ENCODE measurements at places on chromosomes 1 and 21. TPM values are rescaled to one million over a fixed set of nuclear protein-coding genes. Genes with fewer than 3 reads are reported as not detected.
A peak's percentile ranks its signal among the peaks of the same experiment; 100 is the strongest.

- DNase-seq, result no peak
Measured at GRCh38 chr1:183444243-183444642, 26.1 kb upstream of the NMNAT2 start.

DNA sequence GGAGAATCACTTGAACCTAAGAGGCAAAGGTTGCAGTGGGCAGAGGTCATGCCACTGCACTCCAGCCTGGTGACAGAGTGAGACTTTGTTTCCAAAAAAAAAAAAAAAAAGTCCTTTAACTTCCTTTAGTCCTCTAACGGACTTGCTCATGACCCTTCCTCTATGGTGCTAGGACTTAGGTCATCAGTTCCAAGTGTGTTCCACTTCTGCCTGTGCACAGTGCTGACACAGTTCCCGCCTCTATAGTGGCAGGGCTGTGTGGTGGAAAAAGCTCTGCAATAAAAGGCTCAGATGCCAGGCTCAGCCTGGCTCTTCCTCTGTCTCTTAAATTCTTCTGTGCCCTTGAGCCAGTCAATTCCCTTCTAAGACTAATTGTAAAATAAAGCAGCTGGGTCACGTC, 22.0 kb downstream of the CC2D1B start:
- DNase-seq, result no peak

GRCh38 chr1:158059984-158060383, 66.5 kb downstream of the KIRREL1 start:
- no peak for DNase-seq

DNA sequence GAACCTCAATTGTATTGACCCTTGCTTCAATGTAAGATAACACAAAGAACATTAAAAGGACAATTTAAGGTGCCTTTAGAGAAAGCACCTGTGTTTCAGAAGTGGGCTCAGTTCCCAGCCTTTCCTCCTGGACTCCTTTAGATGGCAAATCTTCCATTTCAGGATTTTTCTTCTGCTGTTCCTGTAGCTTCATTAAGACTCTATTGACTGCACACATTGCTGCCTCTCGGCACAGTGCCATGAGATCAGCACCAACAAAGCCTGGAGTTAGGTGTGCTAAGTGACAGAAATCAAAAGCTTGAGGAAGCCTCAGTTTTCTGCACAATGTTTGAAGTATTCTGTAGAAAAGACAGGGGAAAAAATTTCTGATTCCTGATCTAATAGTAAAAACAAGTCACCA, 40.6 kb downstream of the NVL start:
- DNase-seq, result no peak

- no peak for DNase-seq
Measured at GRCh38 chr21:45507523-45507875, 34.7 kb downstream of the SLC19A1 start.

DNA sequence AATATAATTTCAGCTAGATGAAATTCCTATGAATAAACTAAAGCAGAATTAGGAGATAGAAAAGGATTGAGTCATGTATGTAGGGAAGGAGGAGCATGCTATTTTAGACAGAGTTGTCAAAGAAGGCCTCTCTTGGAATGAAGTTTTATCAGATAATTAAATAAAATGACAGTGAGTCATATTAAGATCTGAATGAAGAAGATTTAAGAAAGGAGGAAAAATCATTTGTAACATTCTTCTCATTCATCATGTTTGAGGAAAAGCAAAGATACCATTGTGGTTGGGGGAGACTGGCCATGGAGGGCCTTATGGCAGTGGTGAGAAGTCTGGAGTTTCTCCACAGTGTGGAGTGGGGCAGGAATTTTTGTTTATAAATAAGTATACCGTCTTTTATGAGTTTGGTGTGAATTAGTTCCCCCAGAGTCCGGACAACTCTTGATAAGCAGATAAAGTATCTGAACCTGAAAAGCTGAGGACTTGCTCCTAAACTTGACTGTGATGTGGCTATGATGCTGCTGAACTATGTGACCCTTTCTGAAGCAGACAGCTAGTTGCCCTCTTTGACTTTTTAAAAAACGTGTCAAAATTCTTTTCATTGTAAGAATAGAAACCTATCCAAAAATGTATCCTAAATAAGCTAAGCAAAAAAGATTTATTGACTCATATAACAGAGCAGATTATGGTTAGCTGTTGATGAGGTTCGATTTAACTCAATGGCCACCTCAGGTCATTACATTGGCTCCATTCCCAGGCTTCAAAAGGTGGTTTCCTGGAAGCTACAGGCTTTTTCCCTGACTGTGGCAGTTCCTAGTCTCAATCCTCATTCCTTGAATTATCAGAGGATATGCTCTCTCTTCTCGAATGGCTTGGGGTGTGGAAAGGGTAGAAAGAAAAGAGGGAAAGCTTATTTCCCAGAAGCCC, 90.8 kb downstream of the LHX9 start:
- no peak for DNase-seq

DNA sequence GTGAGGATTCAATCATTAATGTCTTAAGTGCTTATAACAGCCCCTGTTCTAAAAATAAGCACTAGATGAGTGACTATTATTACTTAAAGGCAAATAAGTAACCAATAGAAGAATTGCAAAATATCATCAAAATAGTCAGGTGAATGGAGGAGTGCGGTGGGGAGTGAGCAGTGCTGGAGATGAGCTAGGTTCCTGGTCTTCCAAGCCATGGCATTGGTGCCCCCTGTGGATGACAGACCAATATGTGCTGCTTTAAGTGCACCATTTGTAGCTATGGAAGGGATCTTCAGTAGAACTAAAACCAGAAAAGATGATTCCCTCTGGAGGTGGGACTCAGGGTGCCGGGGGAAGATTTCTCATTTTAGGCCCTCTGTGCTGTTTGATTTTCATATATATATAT, 46.1 kb upstream of the SLC30A1 start:
- no peak for DNase-seq

DNA sequence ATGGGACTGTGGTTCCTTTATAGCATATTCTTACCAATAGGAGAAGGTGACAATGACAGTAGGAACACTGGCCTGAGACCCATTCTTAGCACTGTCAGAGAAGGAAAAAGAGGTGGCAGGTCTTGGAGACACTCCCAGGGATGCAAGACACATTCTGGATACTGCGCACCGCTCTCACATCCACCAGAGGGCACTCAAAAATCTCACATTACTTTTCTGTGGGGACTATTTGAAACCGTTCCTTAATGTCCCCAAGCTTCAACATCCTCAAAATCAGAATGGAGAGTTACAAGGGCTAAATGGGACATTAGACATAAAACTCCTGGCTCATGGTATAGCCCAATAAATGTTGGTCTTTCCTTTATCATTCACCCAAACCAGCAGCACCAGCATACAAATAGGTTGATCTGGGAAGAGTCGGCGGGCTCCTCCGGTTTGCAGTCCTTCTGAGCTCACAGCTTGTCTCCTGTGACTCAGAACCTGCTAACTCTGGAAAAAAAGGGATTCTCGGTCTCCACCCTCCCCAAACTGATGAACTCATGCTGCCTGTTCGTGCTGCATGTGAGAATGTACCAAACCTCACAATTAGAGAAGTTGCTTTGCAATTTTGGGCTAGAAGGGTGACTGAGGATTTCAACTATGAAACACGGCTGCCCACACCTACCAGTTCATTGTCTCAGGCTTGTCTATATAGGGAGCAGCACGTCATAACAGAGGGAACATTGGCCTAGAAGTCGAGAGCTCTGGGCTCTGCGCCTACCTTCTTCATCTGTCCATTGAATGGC, 40.2 kb downstream of the IL12RB2 start:
- DNase-seq, result no peak

GRCh38 chr1:165897326-165898303, 70.2 kb downstream of the UCK2 start:
- no peak for DNase-seq

DNA sequence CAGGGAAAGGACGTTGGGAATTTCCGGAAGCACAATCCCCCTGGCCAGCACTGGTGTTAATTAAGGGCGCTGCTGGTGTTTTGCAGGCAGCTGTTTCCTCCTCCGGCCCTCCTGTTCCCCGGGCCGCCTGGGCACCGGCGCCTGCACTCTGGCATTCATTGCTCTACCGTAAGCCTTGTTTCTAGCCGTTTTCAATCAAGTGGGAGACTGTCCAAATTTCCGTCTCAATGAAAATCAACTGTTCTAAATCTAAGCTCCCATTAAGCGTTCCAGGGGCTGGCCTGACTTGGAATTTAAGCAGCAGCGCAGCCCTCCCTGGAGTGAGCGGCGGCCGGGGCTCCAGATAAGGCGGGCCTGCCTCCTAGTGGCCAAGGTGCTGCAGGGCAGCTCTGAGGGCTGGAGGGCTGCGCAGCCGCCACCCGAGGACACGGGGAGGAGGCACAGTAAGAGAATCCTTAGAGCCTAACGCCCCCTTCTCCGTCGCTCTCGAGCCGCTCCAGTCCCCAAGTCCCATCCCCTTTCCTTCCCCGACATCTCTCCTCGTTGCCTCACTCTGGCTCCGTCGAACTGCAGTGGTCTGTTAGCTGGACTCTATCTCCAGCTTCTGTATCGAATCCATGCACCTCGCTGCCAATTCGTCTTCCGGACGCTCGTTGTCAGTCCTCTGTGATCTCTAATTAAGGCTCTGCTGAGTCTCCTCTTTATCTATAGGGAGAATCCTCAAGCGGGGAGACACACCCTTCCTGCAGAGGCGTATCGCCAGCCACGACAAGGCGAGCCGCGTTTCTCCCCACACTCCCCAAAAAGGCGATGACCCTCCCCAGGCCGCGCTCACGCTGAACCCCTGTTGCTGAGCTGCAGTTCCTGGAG, 57.8 kb upstream of the LRRC8D start:
- DNase-seq, result peak; percentile 47

GRCh38 chr1:17423781-17424245, 15.7 kb downstream of the RCC2 start:
- DNase-seq, result no peak

GRCh38 chr1:147201276-147201675, 23.9 kb downstream of the FMO5 start:
- DNase-seq, result no peak

GRCh38 chr1:7172804-7173203, 387.6 kb downstream of the CAMTA1 start:
- no peak for DNase-seq

DNA sequence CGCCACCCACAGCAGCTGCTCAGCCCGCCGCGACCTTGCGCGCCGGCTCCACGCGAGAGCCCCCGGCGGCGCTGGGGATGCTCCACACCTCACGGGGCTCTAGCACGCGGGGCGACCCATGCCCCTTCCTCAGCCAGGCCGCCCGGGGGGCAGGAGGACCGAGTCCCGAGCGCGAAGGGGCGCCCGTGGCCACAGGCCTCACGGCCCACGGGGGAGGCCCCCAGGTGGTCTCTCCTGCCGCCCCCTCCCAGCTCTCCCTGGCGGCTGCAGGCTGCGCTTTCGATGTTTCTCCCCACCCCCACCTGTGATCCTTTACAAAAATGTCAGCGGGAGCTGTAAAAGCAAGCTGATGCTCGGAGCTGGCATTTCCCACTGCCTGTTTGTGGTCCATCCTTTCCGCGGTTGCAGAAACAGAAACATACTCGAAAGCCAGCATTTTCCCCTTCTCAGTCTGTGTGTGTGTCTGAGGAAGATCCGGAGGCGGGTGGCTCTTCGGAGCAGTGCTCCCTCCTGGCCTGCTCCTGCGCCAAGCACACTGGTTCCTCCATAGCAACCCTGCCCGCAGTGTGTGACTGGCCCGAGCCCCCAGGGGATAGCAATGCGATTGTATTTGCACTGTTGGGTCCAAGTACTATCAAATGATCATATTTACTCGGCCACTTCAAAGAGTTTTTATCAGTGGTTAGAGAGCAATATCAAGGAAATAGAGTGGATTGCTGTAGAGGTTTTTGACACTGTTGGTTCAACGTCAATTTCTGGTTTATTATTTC, 2.1 kb downstream of the KIF26B start:
- no peak for DNase-seq

DNA sequence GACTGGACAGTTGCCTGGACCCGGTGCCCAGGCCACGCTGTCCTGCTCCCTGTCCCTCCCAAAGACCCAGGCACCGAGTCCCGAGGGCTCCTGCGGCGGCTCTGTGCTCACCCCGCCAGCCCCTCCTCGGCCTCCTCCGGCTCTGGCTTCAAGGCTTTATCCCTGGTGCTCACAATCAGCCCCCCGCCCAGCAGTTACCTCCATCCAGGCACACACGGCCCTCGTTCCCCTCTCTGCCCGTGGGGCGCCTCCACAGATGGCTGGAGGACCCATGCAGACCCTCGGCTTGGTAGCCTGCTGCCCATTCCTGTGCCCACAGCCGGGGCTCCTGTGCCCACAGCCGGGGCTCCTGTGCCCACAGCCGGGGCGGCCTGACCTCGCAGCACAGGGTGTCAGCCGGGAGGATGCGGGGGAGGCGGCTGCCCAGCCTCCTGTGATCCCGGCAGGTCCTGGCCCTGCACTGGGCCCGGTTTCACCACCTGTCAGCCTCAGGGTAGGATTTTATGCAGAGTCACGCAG, 52.3 kb upstream of the COL18A1 start:
- DNase-seq, result no peak

- DNase-seq, result no peak
Measured at GRCh38 chr1:147575376-147575775, 34.1 kb downstream of the BCL9 start.

- DNase-seq, result no peak
Measured at GRCh38 chr1:36419140-36419539, 21.4 kb upstream of the LSM10 start.

DNA sequence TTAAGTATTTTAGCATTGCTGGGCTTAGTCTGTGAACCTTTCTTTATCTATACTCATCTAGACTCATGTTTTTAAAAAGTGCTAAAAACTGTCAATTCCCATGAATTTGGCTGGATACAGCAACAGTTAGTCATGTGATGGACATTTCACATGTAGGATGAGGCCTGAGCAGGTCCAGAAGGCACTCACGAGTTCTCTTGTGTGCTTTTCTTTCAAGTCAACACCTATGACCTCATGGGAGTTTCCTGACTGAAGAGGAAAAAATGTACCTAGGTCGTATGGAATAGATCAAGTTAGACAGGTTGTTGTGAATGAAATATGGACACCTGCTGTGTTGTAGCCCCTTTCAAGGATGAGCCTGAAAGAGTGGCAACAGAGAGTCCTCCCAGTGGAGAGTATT, 394.2 kb downstream of the DUSP10 start:
- DNase-seq, result no peak

- no peak for DNase-seq
Measured at GRCh38 chr1:7769673-7770412, 1.3 kb upstream of the VAMP3 start.

CLCA4 gene
- total RNA-seq, result not detected

C1orf53 gene
- not detected for total RNA-seq

NBPF4 gene
- not detected for total RNA-seq

OVAAL gene
- not detected for total RNA-seq

COL6A1 gene
- total RNA-seq, result 1,189 TPM

KAZN gene
- 30.3 TPM for total RNA-seq

GBP5 gene
- total RNA-seq, result 15.8 TPM

OR2M3 gene
- not detected for total RNA-seq

CHAF1B gene
- total RNA-seq, result 1.2 TPM

OR2G6 gene
- not detected for total RNA-seq

CNTN2 gene
- 0.68 TPM for total RNA-seq

OR6K3 gene
- not detected for total RNA-seq
